Muscle of arm (tissue), 14 donors: ENCODE measurements at places on chromosomes 5 and 9. TPM values are rescaled to one million over a fixed set of nuclear protein-coding genes. Genes with fewer than 3 reads are reported as not detected.

Gene RAD50
- 29.1 TPM for polyA plus RNA-seq

Gene COL23A1
- polyA plus RNA-seq: 5.2 TPM

Gene CNTLN
- 7.7 TPM for polyA plus RNA-seq

Gene RAI14
- polyA plus RNA-seq: 31.3 TPM

Gene CCNG1
- polyA plus RNA-seq: 364 TPM

Gene FSTL4
- 1.2 TPM for polyA plus RNA-seq

Gene DAP
- polyA plus RNA-seq: 47.5 TPM

Gene TAF7
- not detected for polyA plus RNA-seq

Gene ANKRD31
- 0.12 TPM for polyA plus RNA-seq

Gene PAPPA
- polyA plus RNA-seq: 1.5 TPM
